ENCODE measurements at places on chromosomes 13 and 19.

GRCh38 chr19:343941-344624 is 513 bp downstream of the MIER2 start:
- no peak for DNase-seq

DNA sequence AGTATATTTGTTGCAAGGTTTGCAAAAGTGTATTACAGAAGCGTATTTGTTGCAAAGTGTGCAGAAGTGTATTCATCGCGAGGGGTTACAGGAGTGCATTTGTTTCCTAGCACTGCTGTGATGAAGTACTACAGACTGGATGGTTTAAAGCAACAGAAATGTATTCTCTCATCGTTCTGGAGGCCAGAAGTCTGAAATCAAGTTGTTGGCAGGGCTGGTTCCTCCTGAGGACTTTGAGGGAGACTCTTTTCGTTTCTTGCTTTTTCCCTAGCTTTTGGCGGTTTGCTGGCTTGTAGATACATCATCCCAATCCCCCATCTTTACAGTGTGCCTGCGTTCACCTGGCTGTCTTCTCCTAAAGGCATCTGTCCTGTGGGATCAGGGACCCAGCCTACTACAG is 127.9 kb upstream of the USP29 start:
- no peak for DNase-seq

DNA sequence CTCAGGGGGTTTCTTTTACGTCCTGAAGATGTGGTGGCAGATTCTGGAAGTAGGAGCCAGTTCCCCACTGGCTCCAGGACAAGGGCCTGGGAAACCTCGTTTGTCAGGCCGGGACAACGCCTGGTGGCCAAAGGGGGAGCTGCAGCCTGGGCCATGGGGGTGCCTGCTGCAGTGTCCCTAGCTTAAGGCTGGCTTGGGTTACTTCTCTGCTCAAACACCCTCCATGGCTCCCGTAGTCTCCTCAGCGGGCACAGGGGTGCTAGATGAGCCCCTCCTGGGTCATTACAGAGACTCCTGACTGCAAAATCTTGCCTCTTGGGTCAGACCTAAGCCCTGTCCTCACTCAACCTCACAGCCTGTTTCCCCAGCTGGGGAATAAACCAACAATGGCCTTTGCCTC is 14.7 kb downstream of the CILP2 start:
- no peak for DNase-seq

DNA sequence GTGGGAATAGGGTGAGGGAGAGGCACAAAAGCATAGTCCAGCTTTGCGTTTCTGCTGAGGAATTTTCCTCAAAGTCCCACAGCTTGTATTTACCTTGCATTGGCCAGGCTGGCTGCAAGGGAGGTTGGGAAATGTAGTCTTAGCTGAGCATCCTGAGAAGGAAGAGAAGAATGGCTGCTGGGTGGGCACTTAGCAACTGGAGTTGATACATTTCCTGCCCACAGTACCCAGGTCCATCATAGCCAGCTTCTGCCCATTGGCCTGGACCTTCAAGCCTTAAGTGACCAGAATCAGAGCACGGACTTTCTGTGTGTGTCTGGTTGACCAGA is 112.4 kb downstream of the SIPA1L3 start:
- DNase-seq = no peak

DNA sequence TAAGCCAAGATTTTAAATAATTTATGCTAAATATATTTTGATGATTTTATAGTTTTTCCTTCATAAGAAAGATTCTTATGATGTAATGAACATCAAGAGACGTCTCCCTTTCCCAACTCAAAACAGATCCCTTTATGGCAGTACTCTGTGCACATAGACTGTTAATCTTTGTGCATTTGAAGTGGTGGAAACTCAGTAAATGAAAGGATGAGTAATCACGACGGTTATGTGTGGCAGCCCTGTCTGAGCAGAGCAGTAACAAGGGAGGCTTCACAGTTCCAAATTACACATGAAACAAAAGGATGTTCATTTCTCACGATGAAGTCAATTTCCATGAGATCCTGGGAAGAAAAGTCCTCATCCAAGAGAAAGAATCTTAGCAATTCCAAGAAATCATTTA is 498.1 kb downstream of the KLF5 start:
- DNase-seq = no peak

DNA sequence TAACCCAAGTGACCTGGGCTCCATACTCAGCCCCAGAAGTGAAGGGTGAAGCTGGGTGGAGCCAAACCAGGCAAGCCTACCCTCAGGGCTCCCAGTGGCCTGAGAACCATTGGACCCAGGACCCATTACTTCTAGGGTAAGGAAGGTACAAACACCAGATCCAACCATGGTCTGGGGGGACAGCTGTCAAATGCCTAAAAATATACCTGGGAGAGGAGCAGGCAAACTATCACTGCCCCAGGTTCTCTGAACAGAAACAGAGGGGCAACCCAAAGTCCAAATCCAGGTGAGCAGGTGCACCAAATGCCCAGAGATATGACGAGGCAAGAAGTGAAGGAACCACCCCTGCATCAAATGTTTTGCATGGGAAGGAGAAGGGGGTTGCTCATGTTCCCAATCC is 6.1 kb upstream of the CEACAM7 start:
- no peak for DNase-seq

GRCh38 chr19:17796013-17796837 is 1.3 kb downstream of the B3GNT3 start:
- no peak for DNase-seq

GRCh38 chr13:114034481-114034891 is 60.6 kb upstream of the C13orf46 start:
- no peak for DNase-seq

DNA sequence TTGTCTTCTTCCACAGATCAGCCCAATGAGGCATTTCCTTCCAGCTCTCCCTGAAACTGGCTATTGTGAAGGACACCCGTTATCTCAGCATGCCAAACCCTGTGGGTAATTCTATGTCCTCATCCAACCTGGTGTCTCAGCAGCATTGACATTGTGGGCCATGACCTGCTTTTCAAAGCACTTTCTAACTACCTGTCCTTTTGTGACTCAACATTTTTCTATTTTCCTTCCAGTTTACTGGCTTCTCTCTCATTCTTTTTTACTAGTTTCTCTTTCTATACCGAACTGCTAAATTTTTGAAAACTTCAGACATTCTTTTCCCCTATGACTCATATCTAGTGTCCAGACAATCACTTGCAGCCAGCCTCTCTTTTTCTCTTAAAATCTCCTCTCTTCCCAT is 136.4 kb upstream of the HTR2A start:
- DNase-seq = no peak

GRCh38 chr19:49614096-49614833 is 23.3 kb downstream of the PRR12 start:
- DNase-seq = no peak

DNA sequence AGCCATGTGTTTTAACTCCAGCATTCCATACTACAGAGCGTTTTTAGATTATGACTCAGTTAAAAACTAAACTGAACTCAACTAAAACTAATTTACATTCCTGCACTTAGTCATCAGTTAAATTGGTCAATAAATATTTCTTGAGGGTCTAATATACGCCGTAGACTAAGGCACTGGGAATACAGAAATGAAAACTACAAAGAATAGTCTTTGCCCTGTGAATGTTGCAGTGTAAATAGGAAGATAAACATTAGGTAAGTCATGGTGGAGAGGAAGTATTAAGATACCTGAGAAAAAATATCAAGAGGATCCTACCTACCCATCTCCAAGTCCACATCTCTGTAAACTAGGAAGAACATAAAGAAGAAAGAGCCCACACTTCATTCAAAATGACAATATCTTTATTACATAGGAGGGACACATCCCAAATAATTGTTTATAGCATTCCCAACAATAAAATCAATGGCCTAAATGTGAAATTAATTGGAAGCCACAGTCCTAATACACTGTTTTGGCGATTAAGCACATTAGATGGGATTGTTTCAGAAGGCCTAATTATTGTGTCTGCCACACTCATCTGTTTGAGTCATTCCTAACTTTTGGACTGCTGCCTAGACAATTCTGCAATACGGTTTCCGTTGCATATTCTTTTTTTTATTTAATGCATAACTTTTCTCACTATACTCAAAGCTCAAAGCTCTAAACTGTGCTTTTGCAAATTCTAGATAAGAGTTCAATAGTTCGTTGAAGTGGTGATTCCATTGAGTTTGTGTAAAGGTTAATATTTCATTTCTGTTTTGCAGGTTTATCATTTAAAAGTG is 52.9 kb downstream of the MBNL2 start:
- no peak for DNase-seq

GRCh38 chr13:101178406-101178805 is 237.9 kb downstream of the NALCN start:
- no peak for DNase-seq

DNA sequence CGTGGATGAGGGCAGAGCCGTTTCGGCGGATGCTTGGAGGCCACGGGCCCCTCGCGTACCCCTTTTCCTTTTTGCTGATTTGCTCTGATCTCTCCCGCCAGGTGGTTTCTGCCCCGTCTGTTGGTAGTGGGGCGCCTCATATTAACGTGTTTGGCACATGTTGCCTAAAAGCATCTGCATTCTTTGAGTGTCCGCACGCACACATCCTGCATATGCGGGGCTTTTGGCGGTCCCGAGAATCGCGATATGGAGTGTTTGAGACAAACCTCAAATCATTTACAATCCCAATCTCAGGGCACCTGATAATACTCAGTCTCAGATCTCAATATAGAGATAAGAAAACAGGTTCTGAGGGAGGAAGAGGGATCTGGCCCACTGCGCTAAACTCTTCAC is 809 bp downstream of the U2AF2 start:
- DNase-seq = no peak

DNA sequence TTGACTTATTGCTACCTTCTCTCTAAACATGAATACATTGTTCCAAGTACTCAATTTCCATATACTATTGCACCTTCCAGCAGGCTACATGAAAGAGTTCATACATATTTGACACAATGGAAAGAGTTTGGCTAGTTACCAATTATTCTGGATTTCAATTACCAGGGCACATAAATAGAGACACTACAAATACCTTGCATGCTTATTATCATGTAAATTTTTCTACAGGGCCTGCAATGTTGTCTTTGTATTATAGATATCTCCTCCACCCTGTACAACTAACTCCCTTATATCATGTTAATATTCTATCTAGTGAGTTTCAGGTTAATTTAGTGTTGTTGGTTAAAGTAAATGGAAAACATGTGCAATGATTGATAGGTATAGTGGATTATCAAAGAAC is 540.7 kb upstream of the SLITRK5 start:
- DNase-seq = no peak

DNA sequence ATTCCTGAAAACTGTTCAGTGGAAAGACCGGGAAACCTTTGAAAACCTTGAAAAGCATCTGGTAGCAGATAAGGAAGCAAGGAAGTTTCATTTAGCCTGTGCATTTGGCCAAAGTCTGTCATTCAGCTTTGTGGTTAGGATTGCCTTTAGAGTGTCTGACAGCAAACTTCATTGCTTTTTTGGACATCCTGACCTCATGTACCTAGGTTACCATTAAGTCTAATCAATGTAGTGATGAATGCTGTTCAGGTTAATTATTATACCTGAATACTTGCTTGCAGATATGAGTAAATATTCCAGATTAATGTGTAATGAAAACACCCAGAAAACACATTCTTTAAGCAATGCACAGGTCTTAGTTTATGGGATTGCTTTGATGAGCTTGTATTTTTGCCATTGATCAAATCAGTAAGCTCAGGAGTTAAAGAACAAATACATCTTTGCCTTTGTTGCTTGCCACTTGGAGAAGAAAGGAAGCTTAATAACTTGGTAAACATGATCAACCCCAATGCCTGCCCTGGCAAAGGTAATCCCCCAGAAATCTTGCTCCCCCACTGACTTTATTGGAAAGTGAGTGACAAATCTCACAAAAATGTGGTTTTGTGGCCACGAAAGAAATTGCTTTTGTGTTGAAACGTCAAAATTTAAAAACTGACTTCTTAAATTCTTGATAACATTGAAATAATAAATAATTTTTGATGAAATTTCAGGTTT is 87.4 kb downstream of the SLC15A1 start:
- DNase-seq = no peak

DNA sequence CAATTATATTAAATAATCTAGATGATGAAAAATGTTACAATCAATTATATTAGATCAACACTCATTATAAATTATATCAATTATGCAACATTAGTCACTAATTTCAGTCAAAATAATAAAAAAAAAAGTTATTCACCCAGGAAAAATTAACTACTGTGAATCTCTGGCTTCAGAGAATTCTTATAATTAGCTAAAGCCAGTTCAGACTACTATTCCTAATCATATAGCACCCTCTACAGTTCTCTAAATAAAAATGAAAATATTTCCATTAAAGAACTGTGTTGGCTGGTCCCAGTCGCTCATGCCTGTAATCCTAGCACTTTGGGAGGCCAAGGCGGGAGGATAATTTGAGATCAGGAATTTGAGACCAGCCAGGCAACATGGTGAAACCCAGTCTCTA is 33.0 kb downstream of the XPO4 start:
- no peak for DNase-seq

DNA sequence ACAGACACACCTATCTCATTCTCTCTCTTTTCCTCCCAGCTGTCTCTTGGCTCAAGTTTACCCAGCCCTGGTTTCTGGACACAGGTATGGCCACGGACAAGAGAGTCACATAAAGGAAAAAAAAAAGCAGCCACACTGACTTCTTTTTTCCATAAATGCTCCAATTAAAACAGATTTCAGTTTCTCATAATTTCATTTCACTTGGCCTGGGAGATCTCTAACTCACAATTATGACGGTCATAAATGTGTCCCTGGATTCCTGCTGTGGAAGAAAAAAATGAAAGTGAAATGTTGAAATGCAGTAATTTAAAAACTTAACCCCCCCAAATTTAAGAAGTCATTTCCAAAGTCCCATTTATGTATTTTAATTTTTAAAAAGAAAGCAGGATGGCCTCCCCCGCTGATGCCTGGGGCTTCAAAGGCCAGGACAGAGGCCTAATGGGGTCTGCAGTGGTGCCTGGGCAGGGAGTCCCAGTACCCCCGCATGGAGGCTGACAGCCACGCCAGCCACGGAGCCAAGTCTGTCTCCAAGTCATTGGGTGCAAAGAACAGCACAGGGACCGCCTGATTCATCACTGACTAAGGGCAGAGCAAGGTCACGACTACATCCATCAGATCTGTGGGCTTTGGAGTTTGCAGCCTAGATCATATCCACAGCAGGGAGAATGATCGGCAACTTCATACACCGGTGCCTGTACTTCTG is 79.7 kb downstream of the TSHZ3 start:
- DNase-seq = no peak

DNA sequence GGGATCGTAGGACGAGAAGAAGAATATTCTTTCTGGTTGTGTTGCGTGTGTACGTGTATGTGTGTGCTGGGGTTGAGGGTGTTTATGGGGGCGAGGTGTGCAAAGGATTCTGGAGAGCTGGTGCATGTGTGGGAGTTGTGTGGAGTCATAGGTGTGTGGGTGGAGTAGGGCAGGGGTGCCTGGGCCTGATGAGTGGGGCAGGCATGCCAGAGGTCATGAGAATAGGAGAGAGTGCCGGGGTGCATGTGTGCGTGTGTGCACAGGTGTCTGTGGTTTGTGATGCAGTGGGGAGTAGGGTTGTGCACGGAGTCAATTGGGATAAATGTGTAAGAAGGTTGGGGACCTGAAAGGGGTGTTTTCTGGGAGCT is 649 bp downstream of the TMEM91 start:
- no peak for DNase-seq

Measured in keratinocyte (primary cell).